ENCODE measurements at places on chromosomes 6 and 20. TPM values are rescaled to one million over a fixed set of nuclear protein-coding genes. Genes with fewer than 3 reads are reported as not detected.
A peak's percentile ranks its signal among the peaks of the same experiment; 100 is the strongest.

IMPG1 gene
- not detected for total RNA-seq

RIPPLY2 gene
- 2.1 TPM for total RNA-seq

DNA sequence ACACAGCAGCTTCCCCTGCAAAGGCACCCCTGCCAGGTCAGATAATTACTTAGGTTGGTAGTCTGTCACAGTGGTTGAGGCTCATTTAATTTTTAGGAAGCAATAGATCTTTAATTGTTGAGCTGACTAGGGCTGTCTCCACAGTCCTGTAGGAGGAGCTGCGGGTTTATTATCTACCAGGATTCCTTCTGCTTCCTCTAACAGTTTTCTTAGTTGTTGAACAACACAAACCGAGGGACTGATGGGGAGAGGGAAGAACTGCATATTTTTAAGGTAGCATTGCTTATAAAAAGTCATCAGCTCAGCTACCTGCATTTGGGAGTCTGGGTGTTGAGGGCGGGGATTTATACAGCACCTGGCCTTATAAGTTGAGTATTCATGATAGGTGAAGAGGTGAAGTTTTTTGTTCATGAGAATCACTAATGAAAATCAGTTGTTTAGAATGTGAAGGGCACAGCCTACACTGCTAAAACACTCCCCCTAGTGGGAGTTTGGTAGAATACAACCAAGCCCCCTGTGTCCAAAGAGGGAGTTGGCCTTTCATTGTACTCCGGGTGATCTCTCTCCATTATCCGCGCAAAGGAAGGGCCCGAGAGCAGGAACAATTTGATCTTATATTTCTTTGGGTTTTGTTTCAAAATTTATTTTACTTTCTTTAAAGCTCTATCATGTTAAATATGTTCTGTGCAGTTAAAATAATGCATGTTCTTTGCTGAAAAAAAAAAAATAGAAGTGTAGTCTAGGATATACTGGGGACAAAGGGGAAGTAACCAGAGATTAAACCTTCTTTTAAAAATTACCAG is 69.6 kb downstream of the SSR1 start:
- DNase-seq, result peak; percentile 57

GRCh38 chr6:123715006-123715863 is 78.5 kb upstream of the TRDN start:
- no peak for DNase-seq

DNA sequence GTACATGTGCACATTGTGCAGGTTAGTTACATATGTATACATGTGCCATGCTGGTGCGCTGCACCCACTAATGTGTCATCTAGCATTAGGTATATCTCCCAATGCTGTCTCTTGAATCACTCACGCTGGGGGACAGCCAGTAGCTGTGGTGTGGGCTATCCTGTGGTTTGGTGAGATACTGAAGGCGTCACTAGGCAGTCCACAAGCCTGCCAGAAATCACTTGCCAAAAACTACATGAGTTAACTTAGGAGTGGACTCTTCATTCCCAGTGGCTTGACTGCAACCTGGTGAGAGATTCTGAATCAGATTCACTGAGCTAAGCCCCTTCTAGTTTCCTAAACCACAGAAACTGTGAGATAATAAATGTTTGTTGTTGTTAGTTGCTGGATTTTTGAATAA is 191.3 kb downstream of the TSHZ2 start:
- no peak for DNase-seq

DNA sequence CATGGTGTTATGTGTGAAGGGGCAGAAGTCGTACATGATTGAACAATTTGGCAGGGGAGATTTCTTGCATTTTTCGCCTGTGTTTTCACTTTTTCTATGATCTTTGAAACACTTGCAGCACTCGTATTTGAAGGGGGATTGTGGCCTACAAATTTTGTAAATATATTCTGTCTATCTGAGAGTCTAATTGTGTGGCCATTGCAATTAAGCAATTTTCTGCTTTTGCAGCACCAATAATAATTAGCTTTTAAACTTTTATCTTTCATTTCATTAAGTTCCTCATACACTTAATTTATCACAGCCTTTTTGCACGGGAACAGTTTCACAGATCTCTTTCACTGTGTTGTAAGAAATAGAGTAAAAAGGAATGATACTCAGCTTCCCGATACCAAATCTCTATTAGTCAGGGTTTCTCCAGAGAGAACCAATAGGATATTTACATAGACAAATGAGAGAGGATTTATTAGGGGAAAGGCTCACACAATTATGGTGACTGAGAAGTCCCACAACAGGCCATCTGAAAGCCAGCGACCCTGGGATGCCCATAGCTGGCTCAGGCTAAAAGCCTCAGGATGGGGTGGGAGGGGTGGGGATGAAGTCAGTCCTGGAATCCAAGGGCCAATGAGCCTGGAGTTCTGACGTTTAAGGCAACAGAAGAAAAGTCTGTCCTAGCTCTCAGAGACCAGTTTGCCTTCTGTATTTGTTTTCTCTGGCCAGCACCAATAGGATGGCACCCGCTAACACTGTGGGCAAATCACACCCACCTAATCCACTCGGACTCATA is 58.3 kb downstream of the KIF6 start:
- no peak for DNase-seq

GRCh38 chr6:2790588-2791449 is 25.6 kb downstream of the WRNIP1 start:
- peak; percentile 65 for DNase-seq

DNA sequence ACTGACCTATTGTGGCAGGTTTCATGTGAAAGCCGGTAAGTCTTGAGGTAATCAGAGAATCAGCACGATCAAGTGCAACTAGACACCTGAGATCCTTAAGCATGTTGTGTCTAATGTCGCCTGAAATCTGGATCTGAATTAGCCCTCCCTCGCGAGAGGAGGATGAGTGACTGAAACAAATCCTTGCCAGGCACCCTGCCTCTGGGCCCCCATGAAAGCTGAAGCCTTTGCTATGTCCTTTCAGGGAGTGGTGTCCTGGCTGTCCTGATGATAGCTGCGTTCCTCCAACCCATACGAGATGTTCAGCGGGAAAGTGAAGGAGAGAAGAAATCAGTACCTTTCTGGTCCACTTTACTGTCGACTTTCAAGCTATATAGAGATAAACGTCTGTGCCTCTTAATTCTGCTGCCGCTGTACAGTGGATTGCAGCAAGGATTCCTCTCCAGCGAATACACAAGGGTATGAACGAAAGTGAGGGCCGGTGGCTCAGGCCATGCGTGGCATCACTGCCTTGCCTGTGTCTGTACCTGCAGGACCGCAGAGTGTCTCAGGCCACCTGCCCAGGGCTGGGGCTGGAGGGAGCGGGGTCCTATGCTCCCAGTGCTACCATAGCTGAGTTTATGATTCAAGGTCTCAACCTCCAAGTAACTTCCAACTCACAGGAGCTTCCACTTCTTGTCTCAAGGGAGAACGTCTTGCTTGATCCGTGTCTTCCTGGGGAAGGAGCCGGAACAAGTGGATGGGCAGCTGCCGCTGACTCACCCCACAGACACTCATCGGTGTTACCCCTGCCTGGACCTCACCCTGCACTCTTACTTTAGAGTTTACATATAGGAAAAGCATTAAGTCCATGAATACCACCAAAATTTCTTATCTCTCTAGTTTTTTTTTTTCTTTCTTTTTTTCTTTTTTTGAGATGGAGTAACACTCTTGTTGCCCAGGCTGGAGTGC is 12.8 kb downstream of the UNC93A start:
- no peak for DNase-seq

GRCh38 chr20:2387180-2387577 is 6.5 kb downstream of the TGM6 start:
- peak; percentile 73 for DNase-seq

DNA sequence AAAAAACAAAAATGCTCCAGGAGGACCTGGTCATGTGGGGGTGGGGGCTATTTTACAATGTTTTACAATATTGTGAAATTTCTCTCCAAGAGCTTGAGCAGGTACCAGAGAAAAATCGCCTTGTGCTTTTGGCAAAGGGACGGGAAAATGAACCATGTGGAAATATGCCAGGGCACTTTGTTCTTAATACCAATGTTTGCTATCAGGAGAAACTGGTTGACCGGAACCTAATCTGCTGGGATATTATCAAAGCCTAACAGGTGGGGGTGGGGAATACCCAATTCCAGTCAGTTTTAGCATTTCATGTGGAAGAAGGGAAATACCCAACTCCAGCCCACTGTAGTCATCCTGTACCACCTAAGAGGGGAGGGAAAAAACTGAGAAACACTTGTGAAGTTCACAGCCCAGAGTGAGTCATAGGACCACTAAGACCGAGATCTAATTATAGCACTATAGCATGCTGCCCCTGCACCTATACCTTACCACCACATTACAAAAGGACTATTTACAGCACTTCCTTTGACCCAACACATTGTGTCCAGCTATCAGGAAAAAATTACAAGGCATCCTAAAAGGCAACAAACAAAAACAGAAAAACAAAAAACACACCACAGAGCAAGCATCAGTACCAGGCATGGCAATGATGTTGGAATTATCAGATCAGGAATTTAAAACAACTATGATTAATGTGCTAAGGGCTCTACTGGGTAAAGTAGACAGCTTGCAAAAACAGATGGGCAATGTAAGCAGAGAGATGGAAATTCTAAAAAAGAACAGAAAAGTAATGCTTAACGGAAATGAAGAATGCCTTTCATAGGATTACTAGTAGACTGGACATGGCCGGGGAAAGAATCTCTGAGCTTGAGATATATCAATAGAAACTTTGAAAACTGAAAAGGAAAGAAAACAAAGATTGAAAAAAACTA is 84.1 kb upstream of the POPDC3 start:
- no peak for DNase-seq

TRAPPC3L gene
- total RNA-seq, result not detected

PNPLA1 gene
- total RNA-seq, result not detected

DNA sequence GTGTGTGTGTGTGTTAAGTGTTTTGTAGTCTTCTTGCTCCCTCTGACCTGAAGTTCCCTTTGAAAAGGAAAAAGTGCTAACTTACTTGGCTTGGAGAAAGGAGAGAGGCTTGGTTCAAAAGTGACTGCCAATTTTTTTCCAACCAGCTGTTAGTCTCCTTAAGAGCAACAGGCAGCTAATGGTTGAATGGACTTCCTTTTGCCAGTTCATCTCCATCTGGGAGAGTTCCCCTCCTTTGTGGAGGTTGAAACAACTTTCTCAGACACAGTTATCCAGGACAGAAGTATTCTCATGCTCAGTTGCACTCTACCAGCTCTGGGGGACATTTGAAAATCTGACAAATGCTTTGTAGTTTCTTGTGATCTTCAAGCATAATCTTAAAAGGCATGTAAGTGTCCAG is 4.5 kb downstream of the RIPOR2 start:
- DNase-seq, result no peak

ABHD12 gene
- total RNA-seq, result 68.2 TPM

DNA sequence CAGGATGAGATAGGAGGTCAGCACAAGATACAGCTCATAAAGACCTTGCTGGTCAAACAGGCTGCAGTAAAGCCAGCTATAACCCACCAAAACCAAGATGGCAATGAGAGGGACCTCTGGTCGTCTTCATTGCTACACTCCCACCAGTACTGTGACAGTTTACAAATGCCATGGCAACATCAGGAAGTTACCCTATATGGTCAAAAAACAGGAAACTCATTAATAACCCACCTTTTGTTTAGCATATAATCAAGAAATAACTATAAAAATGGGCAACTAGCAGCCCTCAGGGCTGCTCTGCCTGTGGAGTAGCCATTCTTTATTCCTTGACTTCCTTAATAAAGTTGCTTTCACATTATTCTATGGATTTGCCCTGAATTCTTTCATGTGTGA is 30.9 kb downstream of the SLC22A2 start:
- no peak for DNase-seq

- DNase-seq, result no peak
Measured at GRCh38 chr20:1979106-1979778, 14.6 kb downstream of the PDYN start.

DNA sequence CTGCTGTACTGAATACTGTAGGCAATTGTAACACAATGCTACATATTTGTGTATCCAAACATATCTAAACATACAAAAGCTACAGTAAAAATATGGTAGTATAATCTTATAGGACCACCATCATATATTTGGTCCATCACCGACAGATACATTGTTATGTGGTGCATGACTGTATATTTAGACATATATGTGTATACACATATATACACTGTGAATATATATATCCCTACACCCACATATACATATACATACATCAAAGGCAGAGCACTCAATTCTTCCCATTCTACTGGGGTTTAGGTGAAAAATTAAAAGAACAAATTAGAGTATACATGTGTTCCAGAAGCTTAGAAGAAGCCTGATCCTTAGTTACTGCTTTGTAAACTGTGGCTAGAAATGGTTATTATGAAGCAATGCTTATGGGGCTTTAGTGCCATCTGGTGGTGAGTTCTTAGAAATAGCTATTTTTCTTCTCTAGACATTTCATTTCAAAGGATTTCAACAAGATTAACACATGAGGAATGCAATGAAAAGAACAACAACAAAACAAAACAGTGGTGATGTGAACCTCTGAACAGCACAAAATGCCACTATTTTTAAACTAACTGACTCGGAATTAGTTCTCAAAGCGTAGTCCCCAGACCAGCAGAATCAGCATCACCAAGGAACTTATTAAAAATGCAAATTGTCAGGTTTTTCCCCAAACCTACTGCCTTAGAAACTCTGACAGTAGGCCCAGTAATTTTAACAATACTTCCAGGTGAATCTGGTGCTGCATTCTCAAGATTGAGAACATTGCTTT is 38.0 kb downstream of the PKHD1 start:
- no peak for DNase-seq

GRCh38 chr6:28982476-28983266 is 22.4 kb downstream of the ZNF311 start:
- DNase-seq, result no peak

- DNase-seq, result no peak
Measured at GRCh38 chr6:97292671-97293070, 9.7 kb upstream of the MMS22L start.

CLPSL2 gene
- total RNA-seq, result 6.2 TPM

IL17A gene
- total RNA-seq, result not detected

- no peak for DNase-seq
Measured at GRCh38 chr6:75244063-75244584, 523 bp upstream of the COX7A2 start.

GNRH2 gene
- 0.50 TPM for total RNA-seq

MCHR2 gene
- total RNA-seq, result not detected

- peak; percentile 21 for DNase-seq
Measured at GRCh38 chr6:46042355-46042999, 26.8 kb upstream of the CLIC5 start.

SLC17A9 gene
- total RNA-seq, result 41.7 TPM

KHDC1L gene
- not detected for total RNA-seq

- no peak for DNase-seq
Measured at GRCh38 chr6:119566546-119567260, 217.1 kb upstream of the MAN1A1 start.

- DNase-seq, result no peak
Measured at GRCh38 chr20:57787990-57788781, 78.4 kb upstream of the PMEPA1 start.

MEP1A gene
- total RNA-seq, result 0.09 TPM

GRCh38 chr20:2022163-2022562 is 28.3 kb upstream of the PDYN start:
- no peak for DNase-seq

Data from WTC11 (cell line).